Caudate nucleus (tissue), 63 donors: ENCODE measurements at places on chromosomes 16 and 17.

- no peak for DNase-seq
Measured at GRCh38 chr16:25219070-25219737, 2.5 kb downstream of the AQP8 start.

DNA sequence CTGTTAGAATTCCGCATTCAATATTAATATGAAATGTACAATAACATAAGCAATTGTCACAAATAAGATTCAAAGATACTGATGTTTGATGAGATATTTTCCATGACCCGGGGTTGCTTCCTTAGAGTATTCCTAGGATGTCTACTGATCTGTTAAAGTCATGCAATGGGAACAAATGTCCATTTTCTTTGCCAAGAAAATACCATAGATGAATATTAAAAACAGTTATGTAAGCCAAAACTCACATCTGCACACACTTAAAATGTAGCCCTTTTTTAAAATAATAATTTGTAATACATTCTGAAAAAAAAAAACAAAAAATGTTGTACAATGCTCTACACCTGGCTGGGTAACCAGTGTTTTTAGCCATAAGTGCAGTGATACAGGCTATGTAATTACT, 259.4 kb upstream of the AXIN2 start:
- DNase-seq, result no peak

DNA sequence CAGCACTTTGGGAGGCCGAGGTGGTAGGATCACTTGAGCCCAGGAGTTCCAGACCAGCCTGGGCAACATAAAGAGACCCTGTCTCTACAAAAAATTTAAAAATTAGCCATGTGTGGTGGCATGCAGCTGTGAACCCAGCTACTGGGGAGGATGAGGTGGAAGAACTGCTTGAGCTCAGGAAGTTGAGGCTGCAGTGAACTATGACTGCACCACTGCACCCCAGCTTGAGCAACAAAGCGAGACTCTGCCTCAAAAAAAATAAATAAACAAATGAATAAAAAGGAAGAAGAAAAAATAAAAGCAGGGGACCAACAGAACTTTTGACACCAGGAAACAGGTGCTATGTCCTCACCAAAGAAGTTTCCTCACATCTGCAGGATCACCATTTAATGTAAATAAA, 14.2 kb downstream of the TERF2 start:
- no peak for DNase-seq

- no peak for DNase-seq
Measured at GRCh38 chr16:31397096-31397660, 4.0 kb downstream of the ITGAD start.

DNA sequence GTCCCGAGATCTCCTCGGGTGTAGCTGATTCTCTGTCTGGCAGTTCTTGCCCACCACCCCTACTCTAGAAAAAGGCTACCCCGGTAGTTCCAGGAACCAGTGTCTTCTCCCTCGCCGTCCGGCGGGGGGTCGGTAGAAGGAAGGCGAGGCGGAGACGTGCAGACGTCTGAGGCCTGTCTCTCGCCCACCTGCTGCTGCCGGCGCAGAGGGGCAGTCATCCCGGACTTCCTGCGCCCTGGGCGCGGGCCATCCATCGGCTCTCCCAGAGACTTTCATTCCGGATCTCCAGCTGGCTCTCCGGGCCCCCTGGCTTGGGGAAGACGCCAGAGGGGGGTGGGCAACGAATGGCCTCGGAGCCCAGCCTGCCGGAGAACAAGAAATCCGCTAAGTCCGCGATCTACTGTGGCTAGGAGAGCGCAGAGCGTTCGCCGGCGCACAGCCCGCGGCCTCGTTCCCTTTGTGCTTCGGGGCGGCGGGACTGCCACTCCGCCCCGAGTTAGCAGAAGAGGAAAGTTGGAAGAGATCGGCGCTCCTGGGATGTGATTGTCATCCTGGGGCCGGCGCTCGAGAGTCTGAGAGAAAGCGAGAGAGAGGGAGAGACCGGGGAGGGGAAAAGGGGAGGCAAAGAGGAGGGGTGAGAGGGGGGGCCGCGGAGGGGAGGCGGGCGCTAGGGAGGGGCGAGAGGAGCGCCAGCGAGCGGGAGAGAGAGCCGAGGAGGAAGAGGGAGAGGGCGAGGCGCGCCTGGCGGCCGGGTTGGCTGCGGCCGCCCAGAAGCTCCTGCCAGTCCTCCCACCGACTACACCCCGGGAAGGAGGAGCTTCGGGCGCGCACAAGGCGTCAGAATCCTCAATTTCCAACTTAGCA, at the start of gene IRX5:
TSS of gene IRX5 (plus strand) at position 861 of the 864 bp plus-strand sequence. CDS start 334 bp downstream, outside the sequence.
- peak; percentile 60 for DNase-seq

- DNase-seq, result no peak
Measured at GRCh38 chr16:84897911-84898377, 78.2 kb downstream of the CRISPLD2 start.

DNA sequence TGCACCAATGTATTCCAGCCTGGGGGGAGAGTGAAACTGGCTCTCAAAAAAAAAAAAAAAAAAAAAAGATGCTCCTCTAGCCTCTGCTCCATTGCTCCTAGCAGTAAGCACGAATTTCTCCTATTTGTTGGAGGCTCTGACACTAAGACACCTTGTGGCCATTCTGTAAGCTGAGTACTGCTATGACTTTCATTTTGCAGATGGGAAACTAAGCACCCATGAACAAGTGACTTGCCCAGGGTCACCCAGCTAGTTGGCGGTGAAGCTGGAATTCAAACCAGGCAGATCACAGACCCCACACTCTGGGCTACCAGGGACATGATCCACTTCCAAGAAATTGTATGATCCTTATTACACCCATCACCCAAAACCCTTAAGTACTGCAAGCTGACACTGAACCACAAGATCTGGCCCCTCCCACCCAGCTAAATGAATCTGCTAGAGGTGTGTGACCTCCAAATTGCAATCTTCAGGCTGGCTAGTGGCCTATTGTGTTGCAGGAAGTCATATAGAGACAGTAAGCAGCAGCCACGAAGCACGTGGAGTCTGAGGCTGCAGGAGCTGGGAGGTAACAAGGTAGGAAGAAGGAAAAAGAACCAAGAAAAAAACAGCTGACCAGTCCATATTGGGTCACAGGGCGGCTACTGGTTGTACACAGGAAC, 209.4 kb downstream of the XYLT1 start:
- DNase-seq, result no peak

DNA sequence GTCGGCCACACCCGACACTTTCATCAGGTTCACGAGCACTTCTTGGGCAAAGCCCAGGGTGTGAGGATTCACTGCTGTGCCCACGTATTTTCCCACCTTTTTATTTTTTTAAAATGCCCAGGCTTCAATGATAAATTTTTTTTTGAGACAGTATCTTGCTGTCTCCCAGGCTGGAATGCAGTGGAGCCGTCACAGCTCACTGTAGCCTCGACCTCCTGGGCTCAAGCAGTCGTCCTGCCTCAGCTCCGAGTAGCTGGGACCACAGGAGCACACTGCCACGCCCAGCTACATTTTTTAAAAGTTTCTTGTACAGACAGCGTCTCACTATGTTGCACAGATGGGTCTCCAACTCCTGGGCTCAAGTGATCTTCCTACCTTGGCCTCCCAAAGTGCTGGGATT, 17.8 kb downstream of the UTS2R start:
- no peak for DNase-seq

GRCh38 chr16:79714440-79714839, 113.9 kb upstream of the MAF start:
- DNase-seq, result no peak

DNA sequence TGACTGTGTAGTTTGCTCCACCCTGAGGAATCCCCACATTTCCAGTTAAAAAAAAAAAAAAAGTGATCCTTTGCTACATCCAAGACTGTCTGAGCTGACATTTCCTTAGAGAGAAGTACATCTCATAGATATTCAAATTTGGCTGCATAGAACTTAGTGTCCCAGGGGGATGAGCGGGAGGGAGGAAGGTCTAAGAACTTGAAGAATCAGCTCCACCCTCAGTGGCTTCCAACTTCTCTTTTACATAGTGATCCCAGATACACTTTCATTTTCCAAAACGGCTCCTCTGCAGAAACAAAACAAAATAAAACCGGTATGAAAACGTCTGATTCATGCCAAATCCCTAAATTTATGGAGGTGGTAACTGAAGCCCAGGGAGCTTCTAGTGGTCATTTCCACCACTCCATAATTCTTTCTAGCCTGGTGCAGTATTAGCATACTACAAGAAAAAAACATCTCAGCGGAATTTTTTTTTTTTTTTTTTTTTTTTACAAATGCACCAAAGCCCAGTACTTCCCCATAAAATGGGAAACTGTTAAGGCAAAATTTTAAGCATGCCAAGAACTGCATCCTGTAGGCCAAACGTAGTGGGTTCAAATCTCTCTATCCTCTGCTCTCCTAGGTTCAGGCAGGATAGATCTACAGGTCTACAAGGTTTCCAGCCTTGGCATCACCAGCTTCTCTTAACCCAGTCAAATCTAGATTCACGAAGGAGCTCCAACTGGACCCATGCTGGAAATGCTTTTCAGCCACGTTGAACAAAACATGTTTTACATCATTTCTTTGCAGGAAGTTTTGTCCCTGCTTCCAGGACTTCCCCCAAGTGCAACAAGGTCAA, 29.3 kb downstream of the MAF start:
- DNase-seq, result no peak

GRCh38 chr16:87198328-87198832, 118.8 kb downstream of the C16orf95 start:
- no peak for DNase-seq

GRCh38 chr17:54085934-54086333, 263.2 kb downstream of the KIF2B start:
- no peak for DNase-seq
